SHP77 (cell line): ENCODE measurements at places on chromosomes 3 and 15.
A peak's percentile ranks its signal among the peaks of the same experiment; 100 is the strongest.

DNA sequence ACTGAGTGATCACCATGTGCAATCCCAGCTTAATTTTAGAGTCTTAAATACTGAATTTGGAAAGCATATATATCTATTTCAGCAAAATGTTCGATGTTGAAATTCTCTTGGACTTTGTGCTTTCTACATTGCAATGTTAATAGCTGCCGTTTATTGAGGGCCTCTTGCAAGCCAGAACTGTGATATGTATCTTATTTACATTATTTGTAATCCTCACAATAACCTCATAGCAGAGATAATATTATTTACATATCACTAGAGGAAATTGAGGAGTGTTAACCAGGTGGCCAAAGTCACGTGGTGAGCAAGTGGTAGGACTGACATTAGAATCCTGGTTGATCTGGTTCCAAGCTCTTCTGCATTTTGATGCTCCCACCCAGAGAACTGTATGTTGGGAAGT, 254.1 kb downstream of the SLC9A9 start:
- DNase-seq = no peak

DNA sequence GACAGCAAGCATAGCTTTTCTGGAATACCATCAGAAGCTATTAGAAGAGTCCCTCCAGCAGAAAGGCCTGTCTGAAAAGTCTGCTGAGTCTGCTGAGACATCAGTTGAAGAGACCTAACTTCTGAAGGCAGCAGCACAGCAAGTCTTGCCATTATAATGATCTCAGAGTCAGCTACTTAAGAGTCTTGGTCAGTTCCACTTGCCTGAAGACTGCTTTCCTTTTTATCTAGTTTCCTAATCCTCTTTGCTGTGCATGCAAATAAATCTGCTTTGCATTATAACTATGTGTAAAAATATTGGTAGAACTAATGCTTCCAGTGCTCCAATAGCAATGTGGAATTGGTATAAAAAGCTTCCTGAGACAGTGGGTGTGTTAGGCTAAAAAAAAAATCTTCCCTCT, 34.9 kb upstream of the CPOX start:
- DNase-seq = no peak

DNA sequence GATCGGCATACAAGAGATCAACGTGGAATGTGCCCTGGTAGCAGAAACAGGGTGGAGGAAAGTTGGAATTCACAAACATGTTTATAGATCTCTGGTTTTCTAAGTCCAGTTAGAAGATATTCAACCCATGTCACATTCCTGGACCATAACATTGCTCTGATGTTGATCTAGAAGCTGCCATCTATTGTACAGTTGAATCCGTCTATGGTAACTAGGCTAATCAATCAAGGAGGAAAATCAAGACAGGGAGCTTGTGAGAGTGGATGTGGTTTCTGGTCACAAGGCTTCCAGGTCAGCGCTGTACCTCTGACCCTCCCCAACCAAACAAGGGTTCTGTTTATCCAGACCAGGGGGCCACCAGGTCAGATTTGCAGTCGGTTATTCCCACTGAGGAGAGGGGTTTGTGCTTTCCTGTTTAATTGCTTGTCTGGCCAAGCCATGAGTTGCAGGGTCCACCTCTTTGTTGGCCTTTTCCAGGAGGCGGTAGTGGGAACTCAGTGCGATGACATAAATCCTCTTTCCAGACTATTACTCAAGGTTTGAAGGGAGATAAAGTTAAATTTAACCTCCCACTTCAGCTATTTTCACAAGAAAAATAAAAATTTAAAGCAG, 130.3 kb downstream of the SLCO3A1 start:
- DNase-seq = no peak

DNA sequence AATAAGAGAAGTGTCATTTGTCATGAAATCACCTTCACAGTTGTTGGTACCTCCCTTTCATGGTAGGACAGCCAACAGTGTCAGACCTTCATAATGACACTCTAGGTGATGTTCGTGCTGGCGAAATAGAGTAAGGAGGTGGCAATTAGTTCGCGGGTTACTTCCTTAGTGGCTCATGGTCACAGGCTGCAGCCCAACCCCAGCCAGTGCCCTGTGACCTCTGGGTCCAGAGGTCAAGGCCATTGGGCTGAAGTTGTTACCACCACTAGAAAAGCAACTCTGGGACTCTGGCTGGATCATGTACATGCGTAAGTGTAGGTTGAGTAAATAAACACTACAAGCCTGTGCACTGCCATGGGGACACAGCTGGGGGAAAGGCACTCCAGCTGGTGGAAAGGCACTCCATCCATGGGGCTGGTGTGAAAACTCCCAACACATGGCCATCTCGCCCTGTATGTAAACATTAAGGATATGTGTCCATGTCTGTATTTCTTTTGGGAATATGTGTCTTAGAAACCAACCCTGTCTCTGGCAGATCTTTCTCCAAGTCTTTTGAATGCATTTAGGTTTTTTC, 106.7 kb downstream of the RYK start:
- peak; percentile 54 for DNase-seq

DNA sequence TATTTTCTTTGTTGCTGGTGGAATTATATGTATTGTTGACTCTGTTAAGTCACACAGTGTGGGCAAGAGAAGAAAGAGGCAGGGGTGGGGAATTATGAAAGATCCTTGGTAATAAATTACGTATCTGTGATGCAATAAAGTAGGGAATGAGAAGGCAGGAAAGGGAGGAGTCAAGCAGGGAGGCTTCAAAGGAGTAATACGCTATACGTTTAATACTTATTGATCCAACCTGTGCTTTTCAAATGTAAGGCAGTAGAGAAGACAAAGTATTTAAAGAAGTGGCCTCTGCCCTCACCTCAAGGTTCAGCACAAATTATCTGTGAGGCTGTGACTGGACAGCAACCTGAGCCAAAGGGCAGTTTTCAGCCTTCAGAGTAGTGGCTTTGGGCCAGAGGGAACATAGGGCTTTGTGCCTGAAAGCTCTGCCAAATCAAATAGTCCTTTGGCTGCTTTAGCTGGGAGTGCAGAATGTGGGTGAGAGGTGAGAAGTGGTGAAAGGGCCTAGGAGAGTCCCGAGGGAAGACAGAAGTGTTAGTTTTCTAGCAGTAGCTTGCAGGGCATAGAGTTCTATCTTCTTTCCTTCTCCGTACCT, 1.2 kb upstream of the PLIN1 start:
- DNase-seq = no peak

DNA sequence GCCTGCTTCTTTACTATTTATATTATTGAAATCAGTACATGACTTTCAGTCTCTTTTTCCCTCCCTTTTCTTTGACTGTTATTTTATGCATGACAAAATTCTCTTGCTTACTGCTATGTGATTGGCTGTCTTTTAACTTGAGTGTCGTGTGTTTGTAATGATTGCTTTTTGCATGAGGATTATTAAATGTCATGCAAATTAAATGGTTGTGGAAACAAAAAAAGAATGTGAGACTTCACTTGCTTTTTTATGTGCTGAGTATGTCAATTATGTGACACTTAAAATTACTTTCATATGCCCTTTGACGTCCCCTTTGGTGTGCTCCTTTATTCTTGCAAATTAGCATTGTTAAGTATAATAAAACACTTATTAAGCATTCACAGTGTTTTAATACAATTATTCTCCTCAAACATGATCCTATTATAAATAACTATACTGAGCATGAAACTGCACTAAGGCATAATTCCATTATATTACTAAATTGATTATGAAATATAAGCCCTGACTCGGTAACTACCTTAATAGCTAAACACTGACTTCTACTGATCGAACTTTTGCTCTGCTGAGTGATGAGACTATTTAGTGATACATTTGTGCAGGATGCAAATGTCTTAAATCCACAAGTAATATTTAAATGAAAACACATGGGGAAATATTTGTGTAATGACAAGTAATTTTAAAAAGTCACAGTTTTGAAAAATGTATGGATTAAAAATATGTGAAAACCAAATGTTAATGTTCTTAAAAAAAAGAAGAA, 401.7 kb downstream of the NLGN1 start:
- no peak for DNase-seq

- no peak for DNase-seq
These were observed 36.4 kb upstream of the TMEM45A start for GRCh38 chr3:100455841-100456550.

GRCh38 chr3:31800436-31800835, 180.6 kb downstream of the OSBPL10 start:
- no peak for DNase-seq

DNA sequence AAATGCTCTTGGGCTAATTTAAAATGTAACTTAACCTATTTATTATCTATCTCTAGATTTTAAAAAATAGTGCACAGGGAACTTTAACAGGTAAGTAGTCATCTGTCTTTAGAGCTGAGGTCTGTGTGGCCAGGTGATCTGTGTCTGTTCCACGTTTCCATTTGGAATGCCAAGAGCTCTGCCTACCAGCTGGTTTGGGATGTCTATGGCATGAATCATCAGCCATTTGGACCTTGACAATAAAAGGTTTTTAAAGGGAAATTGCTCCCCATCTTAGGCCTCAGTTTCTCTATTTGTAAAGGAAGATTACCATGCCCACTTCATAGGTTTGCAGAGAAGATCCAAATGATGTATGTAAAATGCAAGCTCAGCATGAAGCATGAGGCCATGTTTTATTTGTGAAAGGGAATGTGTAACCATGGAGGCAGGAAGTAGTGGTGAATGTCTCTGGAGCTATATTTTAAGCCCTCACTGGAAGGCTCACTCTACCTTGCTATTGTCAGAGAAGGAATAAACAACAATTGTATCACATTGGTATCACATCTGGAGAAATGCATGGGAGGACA, 548.1 kb upstream of the LMCD1 start:
- no peak for DNase-seq

- DNase-seq = no peak
These were observed 265.5 kb downstream of the ADAMTSL3 start for GRCh38 chr15:83919319-83919830.

DNA sequence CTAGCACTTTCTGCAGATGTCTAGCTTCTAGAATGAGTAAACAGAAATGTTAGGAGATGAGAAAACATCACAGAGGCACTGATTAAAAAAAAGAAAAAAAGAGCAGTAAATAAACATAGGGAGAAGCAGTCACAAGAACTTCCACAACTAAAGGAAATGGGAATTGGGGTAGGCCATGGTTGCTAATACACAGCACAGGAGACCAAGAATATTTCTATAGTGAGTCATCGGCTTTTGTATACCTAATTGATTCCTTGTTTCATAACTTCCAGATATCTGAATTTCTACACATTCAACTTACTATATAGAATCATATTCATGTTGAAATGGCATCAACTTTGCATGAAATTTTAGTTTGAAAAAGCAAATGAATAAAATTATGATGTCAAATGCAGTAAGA, 47.3 kb upstream of the TCF12 start:
- no peak for DNase-seq

DNA sequence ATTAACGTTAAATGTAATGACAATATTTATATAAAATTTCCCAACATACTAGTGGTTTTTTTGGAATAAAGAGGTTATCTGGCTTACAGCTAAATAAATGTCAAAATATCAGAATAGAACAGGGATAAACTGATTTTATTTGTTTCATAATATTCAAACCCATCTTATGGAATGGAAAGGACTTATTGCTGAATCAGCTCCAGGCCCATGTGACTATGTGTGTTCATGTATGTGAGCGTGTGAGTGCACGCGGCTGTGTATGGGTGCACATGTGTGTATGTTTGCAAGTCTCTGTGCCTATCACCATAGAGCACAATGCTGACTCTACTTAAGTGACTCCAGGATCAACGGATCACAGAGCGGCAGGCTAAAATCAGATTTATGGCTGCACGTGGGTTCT, 392.3 kb upstream of the GRM7 start:
- no peak for DNase-seq

DNA sequence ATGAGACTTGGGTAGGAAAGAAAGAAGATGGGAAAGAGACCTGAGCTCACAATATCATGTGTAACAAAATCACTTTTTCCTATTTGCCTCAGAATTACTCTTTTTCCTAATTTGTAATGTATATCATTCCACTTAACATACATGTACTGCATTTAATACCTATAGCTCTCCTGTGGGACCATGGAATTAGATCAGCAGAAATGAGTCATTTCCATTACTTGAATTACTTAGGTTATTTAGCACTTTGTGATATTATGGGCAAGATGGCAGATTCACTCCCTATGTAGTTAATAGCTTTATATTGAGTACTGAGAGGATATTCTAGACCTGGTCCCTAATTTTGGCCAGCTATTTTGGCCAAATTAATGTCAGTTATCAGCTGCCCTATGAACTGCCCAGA, 70.5 kb downstream of the ZNF609 start:
- DNase-seq = no peak

DNA sequence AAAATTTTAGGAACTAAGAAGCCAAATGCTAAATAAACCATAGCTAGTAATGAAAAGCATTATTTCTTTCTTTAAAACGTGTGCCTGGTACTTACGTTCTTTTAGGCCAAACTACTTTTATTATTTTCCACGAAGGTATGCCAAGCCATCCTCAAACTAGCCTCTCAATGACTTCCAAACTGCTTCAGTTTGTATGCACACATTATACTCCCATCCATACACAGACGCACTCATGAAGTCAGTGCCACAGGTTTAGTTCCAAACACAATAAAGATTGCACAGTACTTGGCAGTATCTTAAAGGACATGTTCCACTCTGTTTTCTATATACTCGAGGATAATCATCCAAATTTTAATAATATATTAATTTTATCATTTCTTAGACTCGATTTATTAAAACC, 609.2 kb upstream of the ZNF385D start:
- DNase-seq = no peak

GRCh38 chr15:61835496-61836106, 224.6 kb downstream of the VPS13C start:
- peak; percentile 59 for DNase-seq

GRCh38 chr3:161171113-161171512, 50.0 kb upstream of the NMD3 start:
- no peak for DNase-seq

- DNase-seq = no peak
These were observed 55.8 kb downstream of the LPP start for GRCh38 chr3:188209740-188210139.

DNA sequence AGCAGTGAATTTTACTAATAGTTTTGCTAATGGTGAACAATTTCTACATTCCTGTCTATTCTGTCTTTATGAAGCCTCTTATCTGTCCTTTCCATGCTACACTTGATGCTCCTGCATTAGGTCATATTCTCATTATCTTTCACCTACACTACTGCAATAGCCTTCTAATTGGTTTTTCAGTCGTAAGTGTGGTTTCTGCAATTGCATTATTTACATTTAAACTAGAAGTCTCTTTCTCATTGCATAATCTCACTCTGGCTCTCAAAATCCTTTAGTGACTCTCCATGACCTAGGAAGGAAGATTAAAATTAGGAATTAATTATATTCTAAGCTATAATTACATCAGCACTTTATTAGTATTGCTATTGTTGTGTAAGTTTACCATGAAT, 686.5 kb downstream of the IGSF11 start:
- no peak for DNase-seq

GRCh38 chr3:189165092-189165612, 6.6 kb upstream of the TPRG1 start:
- DNase-seq = no peak

- DNase-seq = no peak
These were observed 29.1 kb upstream of the LMCD1 start for GRCh38 chr3:8472549-8472948.

GRCh38 chr15:69787791-69788190, 309.9 kb downstream of the TLE3 start:
- no peak for DNase-seq

GRCh38 chr3:53109190-53109589, 21.0 kb downstream of the RFT1 start:
- no peak for DNase-seq
